Myocyte (in vitro differentiated cells): ENCODE measurements at places on chromosomes 7 and 10.

DNA sequence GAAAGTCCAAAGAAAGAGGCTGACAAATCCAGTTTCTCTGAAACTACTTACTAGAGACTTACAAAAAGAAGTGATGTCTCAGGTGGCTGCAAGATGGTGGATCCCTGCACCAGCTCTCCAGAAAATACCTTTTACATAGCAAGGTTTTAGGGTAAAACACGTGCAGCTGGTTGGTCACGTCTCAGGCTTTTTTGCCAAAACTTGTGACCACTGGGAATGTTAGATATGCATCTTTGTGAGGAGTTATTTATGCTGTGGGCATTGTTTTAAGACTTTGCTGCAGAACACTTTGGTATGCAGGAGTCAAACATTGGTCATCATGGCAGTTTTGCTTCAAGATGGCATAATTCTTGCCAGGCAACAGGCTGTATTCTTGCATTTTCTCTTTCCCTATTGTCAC, 1352.8 kb downstream of the REEP3 start:
- DNase-seq: no peak

DNA sequence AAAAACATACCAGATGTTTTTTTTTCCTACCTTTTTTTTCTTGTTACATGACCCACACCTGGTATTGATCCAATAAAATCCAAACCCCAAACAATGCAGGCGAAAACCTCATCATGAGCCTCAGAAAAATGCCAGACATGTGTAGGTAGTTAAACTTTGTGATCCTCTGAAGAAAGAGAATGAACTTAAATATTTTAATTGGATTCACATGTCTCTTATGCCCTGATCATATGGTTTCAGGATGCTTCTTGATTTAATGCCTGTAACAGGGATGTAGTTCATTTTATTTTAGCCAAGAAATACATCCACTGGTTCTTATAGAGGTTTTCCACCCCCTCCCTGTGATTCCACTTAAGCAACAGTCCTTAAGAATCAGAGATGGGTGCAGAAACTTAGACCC, 451.6 kb downstream of the TYW1 start:
- DNase-seq: no peak

DNA sequence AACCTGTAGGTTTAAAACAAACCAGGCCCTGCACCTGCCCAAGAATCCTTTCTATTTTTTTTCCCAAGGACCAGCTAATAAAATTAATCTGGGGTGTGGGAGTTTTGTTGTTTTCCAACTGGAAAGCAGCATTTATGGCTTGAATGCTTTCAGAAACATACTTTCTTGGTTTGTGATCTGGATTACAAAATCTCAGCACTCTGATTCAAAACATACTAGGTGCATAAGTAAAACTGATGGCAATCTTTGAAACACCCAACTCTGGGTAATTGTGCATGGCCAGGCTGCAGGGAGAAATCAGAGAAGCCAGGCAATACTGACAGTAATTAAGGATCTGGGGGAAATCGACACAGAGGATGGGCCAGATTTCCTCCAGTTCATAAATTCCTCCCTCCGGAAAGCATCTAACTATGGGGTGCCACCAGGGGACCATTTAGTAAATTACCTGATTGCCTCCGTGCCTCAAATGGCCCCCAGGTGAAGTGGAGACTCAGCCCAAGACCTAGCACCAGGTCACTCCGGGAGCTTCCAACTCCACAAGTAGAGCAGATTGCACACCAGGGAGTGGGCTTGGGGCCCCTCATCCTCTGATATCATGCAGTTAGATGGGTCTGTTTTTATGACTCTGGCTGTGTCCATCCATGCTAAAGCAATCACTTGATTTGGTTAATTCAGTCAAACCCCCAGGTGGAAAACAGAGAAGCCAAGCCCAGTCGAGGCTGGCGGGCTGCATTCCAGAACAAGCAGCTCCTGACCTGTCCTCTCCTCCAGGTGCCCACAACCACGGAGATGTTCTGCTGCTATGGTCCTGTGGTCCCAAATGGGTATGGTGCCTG, 15.2 kb upstream of the C10orf53 start:
- no peak for DNase-seq

DNA sequence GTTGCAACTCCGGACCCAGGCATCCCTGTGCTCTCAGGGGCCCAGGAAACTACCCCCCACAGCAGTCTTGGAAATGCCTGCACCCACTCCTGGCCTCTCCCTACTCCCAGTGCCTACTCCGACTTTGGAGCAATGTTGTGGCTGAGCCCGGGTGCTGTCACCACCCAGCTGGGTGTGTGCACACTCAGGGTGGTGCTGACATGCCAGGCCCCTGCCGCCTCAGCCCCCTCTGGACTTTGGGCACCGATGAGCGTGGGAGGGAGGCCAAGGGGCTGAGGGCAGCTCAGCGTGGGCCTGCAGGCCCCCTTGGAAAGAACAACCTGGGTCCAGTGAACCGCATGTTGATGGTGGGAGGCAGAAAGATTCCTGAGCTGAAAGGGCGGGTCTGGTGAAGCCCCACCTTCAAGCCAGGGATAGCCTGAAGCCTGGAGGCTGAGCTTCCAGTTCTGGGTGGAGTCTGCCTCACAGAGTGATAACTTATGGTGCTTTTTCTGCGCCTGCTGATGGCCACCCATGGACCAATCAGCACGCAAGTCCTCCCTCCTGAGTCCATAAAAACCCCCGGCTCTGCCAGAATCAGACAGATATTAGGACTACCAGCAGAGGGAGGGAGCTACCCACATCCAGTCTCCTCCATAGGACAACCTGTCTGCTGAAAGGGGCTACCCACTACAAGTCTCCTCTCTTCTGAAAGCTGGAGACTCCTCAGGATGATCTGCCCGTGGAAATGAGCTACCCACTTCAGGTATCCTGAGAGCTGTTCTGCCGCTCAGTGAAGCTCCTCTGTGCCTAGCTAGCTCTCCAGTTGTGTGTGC, 380.4 kb upstream of the SORCS1 start:
- DNase-seq: no peak

DNA sequence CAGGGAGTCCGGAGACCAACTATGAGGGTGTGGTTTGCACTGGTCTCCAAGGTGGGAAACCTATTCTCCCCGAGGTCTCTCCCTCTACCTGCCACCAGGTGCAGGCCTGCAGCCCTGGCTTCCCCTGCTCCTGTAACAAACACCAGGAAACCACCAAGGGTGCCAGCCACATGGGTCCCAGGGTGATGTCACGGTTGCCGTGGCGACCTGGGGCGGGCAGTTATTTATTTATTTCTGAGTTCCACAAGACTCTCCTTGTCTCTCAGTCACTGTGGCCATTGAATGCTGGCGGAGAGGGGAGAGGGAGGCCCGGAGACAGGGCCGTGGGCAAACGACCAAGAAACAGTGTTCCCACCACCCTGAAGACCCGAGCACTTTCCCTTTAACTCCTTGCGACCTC, 27.0 kb downstream of the MMD2 start:
- peak; percentile 13 for DNase-seq

- peak; percentile 72 for DNase-seq
These were observed 21.0 kb upstream of the EPC1 start for GRCh38 chr10:32367793-32368453.

DNA sequence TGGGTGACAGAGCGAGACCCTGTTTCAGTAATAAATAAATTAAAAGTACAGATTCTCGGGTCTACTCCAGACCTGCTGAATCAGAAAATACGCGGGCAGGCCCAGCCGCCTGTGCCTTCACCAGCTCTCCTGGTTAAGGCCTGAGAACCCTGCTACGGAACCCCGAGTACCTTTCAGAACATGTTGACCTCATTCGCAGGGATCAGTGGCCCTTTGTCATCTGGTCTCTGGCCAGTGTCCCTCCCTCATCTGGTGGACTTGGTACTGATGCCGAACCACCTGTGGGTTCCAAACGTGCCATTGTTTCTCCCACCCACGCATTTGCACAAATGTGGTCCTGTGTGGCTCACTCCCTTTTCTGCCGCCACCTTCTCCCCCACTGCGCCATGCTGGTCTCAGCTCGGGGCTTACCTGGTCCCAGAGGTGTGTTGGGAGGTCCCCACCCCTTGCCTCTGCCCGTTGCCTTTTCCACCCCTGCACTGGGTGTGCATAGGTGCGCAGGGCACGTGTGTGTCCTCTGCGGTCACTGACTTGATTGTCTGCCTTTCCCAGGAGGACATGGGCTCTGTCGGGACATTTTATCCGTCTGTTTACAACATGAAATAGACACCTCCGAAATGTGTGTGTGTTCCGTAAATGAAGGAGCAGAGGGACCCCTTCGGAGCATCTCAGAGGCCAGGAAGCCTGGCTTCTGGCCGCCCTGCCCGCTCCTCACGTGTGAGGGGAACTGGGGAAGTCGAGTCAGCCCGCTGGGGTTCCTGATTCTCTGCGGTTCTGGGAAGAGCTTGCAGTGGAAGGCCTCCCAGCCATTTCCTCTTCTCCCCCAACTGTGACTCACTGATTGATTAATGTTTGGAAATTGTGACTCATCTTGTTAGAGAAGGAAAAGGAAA, 135.2 kb downstream of the CUX1 start:
- no peak for DNase-seq

DNA sequence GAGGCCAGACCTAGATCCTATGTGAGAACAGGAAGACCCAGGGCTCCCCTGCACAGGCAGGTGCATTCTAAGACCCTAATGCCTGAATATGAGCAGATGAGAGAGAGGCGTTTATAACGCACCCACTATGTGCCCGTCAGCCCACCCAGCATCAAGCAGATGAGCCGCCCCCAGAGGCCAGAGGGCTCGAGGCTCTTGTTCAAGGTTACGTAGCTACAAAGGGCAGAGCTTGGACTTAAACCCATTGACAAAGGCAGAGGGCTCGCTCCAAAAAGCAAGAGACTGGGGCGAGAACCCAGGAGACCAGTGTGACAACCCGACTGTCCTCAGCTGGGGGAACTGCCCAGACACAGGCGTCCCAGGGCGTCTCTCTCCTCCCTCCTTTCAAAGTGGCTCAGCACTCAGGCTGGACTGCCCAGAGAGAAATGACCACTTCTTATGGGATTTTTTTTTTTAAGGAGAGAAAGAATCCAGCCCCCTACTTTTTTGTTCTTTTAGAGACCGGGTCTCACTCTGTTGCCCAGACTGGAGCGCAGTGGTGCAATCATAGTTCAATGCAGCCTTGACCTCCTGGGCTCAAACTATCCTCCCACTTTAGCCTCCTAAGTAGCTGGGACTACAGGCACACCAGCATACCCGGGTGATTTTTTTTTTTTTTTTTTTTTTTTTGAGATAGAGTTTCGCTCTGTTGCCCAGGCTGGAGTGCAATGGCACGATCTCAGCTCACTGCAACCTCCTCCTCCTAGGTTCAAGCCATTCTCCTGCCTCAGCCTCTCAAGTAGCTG, 40.1 kb downstream of the TNRC18 start:
- DNase-seq: no peak

- DNase-seq: no peak
These were observed 16.1 kb upstream of the CDK14 start for GRCh38 chr7:90580051-90580450.

DNA sequence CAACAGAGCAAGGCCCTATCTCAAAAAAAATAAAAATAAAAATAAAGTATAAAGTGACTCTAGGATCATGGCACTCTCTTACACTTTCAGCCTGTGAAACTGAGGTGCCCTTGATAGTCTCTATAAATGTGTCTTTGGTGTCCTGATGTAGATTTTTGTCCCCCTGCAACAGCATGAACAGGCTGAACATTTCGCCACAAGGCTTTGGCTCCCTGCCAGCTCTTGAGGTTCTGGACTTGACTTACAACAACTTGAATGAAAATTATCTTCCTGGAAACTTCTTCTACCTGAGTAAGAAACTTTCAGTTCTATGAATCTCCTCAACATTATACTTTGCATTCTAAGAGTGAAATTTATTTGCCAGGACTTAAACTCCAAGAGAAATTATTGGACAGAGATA, 48.1 kb upstream of the BMS1 start:
- no peak for DNase-seq

- DNase-seq: no peak
These were observed 99.8 kb downstream of the SEPTIN7 start for GRCh38 chr7:35900651-35901050.

DNA sequence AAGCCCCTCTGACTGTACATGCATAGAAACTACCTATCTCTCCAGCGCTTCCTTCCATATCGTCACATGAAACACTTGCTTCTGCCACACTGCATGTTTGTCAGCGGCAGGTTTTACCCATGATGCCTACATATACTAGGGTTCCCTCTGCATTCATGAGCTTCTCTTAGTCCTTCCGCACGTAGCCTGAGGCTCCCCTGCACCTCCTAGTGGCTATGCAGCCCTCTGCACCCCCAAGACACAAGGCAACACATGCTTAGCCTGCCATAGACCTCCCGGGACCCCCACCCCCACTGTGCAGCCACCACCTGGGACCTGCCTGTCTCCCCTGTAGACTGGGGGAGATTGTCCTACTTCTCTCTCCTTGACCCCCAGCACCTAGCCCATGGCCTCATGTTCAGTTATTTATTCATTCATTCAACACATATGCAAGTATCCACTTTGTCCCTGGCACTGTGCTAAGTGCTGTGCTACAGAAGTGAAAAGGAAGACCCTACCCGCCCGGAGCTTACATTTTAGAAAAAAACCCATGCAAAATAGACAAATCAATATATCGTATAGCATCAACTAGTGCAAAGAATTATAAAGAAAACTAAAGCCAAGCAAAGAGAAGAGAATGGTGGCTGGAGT, 23.5 kb downstream of the TMEM273 start:
- DNase-seq: no peak

DNA sequence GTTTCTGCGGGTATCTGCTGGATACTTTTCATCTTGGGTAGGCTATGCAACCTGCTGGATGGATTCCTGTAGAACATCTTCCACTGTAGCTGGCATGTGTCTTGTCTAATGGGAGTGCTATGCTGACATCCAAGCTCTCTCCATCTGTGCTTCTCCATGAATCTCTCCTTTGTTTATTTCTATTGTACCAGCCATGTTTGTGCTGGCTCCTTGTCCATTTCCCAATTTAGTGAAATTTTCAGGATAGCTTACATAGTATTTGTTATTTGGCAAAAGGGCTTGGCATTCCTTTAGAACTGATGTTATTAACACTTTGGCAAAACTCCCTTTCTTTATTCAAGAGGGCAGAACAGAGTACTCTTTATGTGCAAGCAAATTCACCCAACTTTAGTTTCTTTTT, 198.0 kb downstream of the CSTF2T start:
- no peak for DNase-seq

- no peak for DNase-seq
These were observed 40.9 kb downstream of the ACSM6 start for GRCh38 chr10:95234951-95235350.

GRCh38 chr7:141397236-141398163, 153.7 kb upstream of the AGK start:
- no peak for DNase-seq
